Thymus (tissue), 14 donors: ENCODE measurements at places on chromosomes 7 and 10.

DNA sequence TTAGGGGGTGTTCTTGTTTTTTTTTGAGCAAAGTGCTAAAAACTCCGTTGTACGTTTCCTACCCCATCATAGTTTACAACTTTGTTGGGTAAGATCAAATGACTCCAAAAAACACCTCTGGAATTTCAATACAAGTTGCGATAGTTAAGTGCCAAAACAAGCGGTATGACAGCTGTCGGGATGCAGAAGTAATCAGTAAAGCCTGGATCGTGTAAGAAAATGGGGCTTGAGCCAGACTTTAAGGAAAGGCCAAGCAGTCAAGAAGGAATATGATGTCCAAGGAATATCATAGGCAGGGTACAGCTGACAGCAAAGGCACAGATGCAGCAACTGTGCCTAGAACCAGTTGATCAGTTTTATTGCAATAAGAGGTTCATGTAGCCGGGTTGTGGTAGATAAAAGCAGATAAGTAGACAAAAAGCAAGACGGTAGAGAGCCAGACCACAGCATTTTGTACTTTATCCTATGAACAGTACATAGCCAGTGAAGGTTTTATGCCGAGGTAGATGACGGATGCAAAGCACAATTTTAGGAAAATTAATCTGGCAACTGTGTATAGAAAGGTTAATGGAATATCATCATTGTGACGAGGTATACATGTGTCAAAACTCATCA is 45.5 kb downstream of the UBE2H start:
- no peak for DNase-seq

- no peak for DNase-seq
Measured at GRCh38 chr7:85039196-85039923, 147.5 kb downstream of the SEMA3D start.

GRCh38 chr10:3935933-3936359 is 150.9 kb upstream of the KLF6 start:
- no peak for DNase-seq

DNA sequence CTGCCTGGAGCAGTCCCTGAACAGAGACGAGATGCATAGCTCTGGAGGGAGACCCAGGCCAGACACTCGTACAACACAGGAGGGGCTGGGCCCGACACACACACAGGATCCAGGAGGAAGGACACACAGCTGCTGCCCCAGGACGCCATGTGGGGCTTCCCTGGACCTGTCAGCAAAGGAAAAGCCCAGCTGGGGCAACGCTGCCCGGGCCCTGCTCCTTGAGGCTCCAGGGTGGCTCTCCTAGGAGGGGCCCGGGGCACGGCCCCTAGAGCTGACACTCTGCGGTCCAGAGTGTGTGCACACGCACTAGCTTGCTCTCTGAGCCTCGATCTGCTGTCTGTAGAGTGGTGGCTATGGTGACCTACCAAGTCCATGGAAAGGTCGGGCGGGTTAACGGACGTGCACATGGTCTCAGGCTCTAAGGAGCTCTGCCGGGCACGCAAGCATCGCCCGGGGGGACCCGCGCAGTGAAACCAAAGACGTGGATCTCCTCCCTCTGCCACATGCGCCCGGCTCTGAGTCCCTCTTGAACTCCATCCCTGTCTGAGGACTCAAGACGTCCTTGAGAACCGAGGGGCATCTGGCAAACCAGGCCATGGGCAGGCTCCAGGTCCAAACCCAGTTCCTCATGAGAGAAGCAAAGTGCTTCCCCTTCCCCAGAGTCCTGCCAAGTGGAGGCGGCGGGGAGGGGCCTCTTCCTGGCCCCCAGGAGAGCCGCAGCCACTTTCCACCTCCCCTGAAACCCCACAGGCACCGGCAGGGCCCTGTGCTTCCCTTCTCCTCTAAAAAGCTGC is 279.0 kb downstream of the ELFN1 start:
- DNase-seq: no peak

DNA sequence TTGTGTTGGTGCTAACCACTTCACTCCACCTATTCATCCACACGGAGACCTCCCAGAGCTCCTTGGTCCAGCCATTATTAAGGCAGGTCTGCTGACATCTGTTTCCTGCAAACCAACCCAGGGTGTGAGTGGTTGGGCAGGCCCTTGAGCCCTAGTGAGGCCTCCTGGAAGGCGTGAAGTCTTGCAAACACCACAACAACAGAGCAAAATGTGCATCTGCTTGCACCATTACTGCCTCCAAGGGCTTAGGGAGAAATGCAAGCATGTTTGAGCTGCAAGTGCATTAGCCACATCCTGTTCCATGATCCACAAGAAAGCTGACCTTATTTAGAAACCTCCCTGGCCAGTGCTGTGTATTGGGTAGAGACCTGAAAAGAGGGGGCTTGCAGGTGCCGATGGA is 325.5 kb downstream of the GRID1 start:
- no peak for DNase-seq

GRCh38 chr10:124967255-124967654 is 25.3 kb downstream of the ZRANB1 start:
- DNase-seq: no peak

DNA sequence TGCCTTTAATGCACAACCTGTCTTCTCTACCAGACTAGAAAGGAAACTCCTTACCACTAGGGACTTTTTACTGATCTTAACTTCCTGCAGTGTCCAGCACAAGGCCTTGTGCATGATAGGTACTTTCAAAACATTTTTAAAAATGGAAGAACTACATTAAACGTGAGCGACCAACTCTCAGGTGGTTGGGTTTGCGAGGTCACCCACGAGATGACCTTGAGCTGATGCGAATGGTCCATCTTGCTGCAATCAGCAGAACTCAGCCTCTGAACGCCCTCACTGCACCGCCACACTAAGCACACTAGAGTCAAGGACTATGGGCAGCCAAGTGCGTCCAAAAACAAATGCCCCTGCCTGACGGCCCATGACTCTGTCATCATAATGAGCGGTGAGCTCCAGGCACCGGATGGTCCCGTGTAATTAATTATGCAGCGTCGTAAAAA is 34.9 kb upstream of the PTF1A start:
- no peak for DNase-seq

GRCh38 chr10:23258516-23258915 is 66.4 kb downstream of the PTF1A start:
- DNase-seq: no peak

DNA sequence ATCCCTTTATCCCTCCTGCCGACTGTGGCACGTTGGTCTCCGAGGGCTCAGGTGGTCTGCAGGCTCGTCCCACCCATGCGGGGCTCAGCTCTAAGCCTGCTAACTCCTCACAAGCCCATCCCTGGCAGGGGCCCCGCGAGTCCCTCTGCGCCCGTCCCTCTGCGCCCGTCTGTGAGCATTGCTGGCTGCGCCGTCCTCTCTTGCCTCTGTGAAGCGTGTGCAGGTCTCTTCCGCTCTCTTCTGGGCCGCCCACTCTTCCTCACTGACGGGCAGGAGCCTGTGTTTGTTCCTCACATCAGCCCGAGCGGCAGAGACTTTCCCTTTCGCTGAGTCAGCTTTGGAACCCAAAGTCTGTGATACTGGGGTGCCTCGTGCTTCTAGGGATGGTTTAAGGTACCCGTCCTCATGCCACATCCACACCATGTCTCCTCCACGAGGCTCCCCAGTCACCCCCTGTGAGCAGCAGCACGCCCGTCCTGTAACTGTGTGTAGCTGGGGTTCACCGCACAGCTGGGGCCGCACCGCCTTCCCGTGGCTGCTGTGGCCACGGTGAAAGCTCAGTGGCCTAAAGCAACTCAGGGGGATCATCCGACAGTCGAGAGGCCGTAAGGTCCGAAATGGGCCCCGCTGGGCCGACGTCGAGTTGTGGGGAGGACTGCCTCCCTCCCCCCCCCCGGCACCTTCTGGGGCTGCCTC is 35.5 kb downstream of the ADGRA1 start:
- no peak for DNase-seq

- no peak for DNase-seq
Measured at GRCh38 chr7:52592698-52593097, 442.7 kb upstream of the POM121L12 start.

GRCh38 chr10:26977635-26978034 is 116.9 kb upstream of the ABI1 start:
- DNase-seq: no peak

- no peak for DNase-seq
Measured at GRCh38 chr7:123271856-123272255, 72.1 kb upstream of the SLC13A1 start.

GRCh38 chr10:2509081-2509531 is 558.2 kb upstream of the PFKP start:
- DNase-seq: no peak

DNA sequence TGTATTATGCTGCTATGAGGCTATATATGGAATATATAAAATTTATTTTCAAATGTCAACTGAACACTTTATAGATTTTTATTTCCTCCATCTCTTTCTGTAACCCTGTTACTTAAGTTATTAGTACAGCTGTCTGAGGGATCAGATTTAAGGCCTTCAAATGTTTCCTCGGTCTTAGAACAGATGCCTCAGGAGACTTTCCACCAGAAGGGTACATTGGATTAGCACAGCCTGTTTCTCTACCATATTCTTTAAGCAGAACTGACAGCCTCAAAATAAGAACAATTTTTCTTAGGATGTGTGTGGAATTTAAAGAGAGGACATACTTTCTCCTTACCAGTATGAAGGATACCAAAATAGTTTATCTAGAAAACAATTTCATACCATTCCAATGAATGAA is 53.0 kb upstream of the HGF start:
- DNase-seq: no peak

- no peak for DNase-seq
Measured at GRCh38 chr10:29634105-29634504, 666 bp downstream of the SVIL start.

DNA sequence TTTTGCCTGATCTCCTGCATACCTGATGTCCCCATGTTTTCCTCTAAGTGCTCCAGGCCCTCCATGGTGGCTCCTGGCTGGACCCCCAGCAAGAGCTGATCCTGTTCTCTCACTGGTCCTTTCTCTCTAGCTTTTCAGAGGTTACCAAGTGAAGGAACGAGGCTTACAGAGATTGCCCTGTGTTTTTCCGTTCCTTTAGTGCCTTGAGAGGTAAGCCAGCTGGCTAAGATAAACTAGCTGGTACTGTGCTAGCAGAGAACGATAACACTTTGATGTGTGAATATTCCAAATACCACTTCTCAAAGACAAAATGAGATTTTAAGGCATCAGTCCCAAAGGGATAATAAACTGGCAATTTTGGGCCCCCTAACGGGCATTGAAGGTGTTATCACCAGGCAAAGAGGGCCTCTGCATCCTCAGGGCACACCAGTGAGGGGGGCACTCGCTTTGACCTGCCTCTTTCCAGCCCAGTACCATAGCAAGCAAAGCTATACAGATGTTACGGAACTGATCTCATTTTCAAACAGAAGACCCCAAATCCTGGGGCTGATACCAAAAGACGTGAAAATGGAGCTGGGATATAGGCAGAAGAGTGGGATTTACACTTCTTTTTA is 8.4 kb upstream of the CCNY start:
- DNase-seq: no peak

- DNase-seq: no peak
Measured at GRCh38 chr10:80524190-80524909, 13.4 kb upstream of the SH2D4B start.

DNA sequence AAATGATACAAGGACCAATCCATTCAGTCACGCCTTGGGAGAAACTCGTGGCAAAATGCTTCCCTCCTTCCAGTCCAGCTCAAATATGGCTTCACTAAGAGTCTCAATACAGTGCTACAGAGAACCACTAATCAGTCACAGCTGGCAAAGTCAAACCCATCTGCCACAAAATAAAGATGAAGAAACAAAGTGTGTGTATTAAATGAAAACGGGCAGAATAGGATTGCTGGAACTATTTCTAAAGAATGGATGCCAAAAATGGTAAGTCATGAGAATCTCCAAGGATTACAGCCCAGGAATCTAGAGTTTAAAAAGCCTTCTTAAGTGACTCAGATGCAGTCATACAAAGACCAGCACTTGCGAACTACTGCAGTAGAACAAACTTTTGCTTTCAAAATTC is 61.9 kb downstream of the CACUL1 start:
- no peak for DNase-seq
